ENCODE measurements at places on chromosomes 11 and 22. TPM values are rescaled to one million over a fixed set of nuclear protein-coding genes. Genes with fewer than 3 reads are reported as not detected.

The ELMOD1 gene
- not detected for total RNA-seq

The MEN1 gene
- total RNA-seq = 16.9 TPM

The SMC1B gene
- not detected for total RNA-seq

The CASP5 gene
- not detected for total RNA-seq

The LRRC4C gene
- total RNA-seq = 3.3 TPM
